Left renal pelvis (tissue), 4 donors: ENCODE measurements at places on chromosomes 3 and 15. TPM values are rescaled to one million over a fixed set of nuclear protein-coding genes. Genes with fewer than 3 reads are reported as not detected.

The DGKG gene
- polyA plus RNA-seq = 0.52 TPM

The LZTFL1 gene
- polyA plus RNA-seq = 60.8 TPM

The IL17RE gene
- polyA plus RNA-seq = 10.5 TPM

The ADAMTSL3 gene
- polyA plus RNA-seq = 3.1 TPM

The SPTBN5 gene
- polyA plus RNA-seq = 1.3 TPM

The WNT7A gene
- polyA plus RNA-seq = not detected
